ENCODE measurements at places on chromosomes 1 and 21. TPM values are rescaled to one million over a fixed set of nuclear protein-coding genes. Genes with fewer than 3 reads are reported as not detected.

- DNase-seq = no peak
Observed at GRCh38 chr1:42927274-42927841, 31.3 kb downstream of the SLC2A1 start.

DNA sequence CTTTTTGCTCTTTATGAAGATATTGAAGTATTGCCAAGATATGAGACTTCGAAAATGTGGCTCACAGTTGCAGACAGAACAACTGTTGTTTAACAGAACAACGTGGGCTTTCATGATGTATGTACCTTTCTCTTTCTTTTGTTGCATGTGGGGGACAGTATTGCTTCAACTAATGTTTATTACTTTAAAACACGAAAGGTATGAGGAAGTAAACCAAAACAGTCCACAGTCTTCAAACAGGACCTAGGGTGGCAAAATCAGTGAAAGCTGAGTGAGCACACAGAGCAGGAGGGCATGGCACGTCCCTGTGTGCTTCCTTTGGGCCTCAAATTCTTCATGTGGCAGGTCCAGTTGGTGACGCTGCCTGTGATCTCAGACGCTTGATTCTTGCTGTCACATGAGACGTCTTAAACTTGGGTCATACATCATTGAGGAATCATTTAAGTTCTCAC is 7.8 kb upstream of the CHAF1B start:
- no peak for DNase-seq

- DNase-seq = no peak
Observed at GRCh38 chr1:154433161-154433764, 28.1 kb downstream of the IL6R start.

DNA sequence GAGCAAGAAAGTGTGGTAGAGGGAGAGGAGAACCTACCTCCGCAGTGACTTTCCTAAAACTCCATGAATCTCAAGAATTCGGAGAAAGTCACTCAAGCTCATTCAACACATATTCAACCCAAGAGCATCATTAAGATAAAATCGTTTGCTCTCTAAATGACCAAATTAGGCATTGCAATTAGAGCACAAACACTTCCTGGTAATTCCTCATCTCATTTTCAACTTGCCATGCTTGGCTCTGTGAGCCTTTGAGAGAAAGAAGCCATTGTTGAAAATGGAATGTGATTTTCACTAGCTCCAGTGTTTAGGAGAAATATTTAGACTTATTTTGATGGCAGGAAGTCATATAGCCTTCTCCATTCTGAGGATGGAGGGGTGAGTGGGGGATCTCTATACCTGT is 52.5 kb downstream of the KAZN start:
- no peak for DNase-seq

DNA sequence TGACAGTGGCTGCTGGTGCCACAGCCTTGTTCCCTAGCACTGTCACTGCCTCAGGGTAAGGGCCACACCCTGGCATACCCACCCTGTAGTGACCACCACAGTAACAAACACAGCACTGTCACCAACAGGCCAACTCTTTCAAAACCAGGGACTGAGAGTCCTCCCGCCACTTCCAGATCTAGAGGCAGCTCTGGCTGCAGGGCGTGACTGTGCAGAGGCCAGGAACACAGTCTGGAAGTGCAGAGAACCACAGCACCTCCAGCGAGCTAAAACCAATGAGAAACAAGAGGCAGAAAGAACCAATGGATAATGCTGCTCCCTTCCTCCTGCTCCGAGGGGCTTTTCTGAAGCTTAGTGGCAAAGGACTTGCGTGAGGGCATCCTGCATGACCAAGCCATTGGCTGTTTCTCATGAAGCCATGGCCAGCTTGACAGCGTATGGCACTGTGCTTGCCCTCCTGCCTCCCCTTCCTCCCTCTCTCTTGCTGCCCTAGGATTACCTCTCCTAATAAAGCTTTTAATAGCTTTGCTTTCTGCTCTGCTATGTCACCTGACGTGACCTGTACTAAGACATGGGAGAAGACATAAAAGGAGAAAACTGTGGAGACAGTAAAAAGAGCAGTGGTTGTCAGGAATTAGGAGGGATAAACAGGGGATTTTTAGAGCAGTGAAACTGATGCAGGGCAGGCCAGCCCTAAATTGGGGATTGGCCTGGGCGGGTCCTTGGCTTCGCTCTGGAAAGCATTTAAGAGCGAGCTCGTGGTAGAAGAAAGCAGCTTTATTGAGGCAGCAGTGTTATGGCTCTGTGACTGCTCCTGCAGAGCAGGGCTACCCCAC is 7.2 kb downstream of the PARP1 start:
- no peak for DNase-seq

DNA sequence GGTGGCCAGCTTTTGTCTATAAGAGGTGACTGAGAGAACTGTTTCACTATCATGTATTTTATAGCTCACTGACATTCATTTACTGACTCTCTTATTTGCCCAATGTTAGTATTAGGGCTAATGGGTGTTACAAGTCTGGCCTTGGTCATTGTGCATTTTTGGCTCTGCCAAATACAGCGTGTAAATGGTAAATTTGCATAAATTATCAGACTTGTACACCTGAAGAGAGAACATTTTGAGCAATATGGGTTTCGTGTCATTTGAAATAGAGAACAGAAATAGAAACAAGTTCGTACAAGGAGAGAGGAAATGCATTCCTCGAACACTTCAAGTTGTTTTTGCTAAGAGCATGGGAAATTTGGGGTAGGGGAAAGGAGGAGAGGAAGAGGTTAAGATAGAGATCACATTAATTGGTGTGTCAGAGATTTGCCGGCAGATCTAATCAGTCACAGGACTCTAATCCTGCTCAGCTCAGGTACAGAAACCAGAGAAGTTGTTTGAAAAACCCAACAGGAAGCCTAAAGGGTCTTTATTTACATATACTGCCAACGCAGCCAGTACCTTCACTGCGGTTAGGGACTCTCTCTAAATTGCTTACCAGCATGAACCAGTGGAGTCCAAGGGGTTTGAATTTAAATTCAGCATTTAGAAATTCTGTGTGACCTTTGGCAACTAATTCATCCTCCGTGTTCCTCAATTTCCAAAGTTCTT is 261.5 kb downstream of the GPATCH2 start:
- no peak for DNase-seq

DNA sequence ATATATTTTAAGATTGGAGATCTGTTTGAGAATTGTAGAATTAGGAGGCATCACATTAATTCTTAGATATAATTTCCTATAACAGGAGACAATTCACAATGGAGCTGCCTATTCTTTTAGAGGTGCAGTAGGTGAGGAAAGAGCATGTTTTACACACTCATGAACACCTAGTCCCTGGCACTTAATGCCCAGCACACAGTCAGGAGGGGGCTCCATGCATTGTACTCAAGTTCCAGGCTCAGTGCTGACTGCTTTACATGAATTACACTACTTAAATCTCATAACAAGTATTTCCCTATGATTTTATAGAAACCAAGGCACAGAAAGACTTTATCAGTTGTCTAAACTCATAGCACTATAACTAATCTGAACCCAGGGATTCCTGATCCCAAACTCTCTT is 360 bp upstream of the GBP3 start:
- no peak for DNase-seq

DNA sequence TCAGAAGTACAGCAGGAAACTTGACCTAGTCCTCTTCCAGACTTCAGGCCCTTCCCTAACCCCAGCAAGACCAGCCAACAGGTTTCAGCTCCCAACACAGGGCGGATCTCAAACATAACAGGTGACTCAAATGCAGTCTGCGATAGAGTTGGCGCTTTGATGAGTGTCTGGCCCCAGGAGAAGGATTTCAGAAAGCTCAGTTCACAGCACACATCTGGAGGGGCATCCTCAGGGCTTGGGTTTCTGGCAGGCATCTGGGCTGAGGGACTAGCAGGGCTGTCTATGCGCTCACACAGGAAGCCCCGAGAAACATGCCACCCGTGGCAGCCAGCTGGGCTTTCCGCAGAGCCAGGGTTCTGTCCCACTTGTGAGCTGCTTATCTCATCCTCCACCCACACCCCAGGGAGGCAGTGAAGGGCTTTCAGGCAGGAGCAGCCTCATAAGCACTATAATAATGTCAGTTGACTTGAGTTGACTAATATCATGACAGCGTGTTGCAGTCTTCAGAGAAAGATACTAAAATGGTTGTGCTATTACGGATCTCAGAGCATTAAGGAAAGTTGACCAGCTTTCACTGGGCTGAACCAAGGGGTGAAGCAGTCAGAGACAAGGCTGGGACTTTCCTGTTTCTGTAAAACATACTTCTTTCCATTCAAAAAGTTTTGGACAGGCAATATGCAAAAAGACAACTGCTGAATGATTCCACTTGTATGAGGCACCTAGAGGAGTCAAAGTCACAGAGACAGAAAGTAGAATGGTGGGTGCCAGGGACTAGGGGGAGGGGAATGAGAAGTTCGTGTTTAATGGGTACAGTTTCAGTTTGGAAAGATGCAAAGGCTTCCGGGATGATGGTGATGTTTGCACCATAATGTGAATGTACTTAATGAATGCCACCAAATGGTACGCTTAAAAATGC is 233.0 kb upstream of the IRF2BP2 start:
- no peak for DNase-seq

DNA sequence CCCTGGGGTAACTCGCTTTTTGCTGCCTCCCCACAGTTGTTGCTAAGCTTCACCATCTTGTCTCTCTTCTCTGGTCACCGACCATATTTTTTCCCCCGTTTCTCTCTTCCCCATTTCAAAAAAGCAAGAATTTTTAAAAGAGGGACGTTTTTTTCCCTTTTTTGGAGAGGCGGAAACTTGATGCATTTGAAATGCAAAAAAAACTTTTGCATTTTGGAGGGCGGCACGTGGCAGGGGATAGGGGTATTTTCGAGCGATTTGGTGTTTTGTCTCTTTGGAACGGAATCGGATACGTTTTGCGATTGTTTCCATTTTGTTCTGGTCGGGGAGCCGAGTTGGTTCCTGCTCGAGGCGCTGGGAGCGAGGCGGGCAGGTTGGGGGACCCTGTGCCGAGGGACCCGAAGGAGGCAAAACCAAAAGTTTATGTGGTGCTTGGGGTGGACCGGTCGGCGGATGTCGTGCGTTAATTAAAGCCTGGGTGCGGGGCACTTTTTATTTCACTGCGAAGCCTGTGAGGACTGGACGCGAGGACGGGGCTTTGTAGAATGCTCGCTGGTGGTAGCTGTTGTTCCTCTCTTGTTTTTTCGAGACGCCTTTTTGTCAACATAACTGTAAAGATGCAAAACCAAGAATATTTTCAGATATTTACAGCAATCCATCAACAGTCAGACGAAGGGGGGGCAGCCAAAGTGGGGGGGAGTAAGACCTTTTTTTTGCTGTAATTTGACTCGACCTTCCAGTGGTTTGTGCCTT is 884 bp downstream of the H3-3A start:
- peak; percentile 31 for DNase-seq

DNA sequence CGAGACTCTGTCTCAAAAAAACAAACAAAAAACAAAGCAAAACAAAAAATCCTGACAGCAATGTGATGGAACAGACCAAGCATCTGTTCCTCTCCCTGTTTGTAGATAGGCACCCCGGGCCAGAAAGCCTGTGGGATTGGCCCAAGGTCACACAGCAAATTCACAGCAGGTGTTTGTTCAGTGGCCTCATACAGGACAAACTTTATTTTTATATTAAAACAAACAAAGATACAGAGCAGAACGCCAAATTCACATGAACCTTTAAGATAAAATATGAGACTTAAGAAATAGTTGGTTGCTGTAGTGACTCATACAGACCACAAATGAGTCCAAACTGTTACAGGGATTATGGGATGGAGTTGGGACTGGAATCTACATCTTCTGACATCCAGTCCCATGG is 2.3 kb upstream of the CELA2A start:
- peak; percentile 44 for DNase-seq

DNA sequence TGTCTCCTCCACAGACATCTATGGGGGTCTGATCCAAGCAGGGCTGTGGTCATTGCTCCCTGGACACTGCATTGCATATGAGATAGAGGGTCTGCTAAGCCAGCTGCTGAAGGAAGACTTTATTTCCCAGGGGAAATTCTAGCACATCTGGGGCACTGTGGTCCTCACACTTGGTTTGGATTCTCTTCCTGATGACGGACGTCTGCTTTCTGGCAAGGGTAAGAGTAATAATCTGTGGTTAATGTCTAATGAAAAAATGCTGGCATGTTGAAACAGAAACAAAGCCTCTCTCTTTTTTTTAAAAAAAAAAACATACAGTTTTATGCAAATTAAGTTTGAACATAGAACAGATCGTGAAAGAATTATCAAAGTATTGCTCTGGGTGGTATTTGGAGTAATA is 553.9 kb downstream of the DPYD start:
- DNase-seq = no peak

- no peak for DNase-seq
Observed at GRCh38 chr1:214537219-214537618, 14.2 kb downstream of the PTPN14 start.

The ABCG1 gene
- total RNA-seq = 9.0 TPM

The FCRL6 gene
- not detected for total RNA-seq
